ENCODE measurements at places on chromosomes 12 and 14.

DNA sequence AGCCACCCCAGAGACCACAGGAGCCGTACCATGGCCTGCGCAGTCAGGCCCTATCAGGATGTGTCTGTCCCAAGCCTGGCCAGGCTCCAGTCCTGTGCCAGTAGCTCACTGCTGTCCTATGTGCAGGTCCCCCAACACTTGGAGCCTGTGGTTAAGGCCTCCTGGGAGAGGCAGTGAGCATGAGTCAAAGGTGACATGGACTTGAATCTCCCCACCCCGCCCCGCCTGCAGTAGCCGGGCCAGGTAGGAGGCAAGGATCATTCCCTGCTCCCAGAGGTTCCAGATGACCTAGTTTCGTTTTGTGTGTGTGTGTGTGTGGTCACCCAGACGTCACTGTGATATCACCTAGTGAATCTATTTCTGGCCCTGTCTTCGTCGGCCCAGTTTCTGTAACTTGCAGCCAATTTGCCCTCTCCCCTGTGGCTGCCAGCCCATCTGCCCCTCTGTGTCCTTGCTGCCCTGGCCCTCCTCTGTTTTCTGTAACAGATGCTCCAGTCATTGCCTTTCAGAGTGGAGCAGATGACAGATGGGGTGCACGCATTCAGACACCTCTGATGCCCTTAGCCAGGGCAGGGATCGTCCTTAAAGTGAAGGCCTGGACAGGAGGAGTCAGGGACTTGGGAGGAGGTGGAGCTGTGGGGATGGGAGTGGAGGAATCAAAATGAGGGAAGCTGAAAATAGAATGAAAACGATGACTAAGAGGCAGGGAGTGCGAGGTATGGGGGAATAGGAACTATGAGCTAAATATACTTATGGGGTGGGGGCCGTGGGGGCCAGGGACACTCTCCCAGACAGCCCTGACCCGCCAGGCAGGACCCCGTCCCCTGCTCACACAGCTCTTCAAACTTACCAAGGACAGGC, 37.4 kb downstream of the SLC6A12 start:
- no peak for DNase-seq

GRCh38 chr12:111196532-111196931, 172.4 kb downstream of the PHETA1 start:
- DNase-seq: no peak

GRCh38 chr12:77777274-77777673, 53.4 kb upstream of the NAV3 start:
- no peak for DNase-seq

- DNase-seq: no peak
These were observed 98.4 kb downstream of the BCAT1 start for GRCh38 chr12:24850496-24850895.

All from CD4-positive, alpha-beta T cell treated with Interleukin-2 at 100 ng/mL for 4 hours (primary cell).